ENCODE measurements at places on chromosomes 2 and 18.
A peak's percentile ranks its signal among the peaks of the same experiment; 100 is the strongest.

- peak; percentile 58 for DNase-seq
Observed at GRCh38 chr2:207474863-207475485, 54.8 kb upstream of the CREB1 start.

DNA sequence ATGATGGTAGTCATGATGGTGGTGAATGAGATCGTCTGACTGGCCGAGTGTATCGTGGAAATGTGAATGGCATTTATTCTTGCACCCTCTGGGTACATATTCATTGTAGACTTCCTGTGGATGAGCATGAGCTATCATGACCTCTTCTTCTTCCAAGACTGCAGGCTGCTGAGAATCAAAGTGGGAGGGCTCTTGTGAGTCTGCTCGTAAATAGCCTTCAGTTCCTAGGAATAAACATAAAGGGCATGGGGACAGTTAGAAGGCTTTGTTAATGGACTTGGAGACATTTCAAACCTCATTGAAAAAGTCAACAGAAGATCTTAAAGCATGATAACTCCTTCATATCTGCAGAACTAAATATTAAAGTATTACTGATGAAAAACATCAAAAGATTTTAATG is 14.9 kb downstream of the SLC39A6 start:
- DNase-seq: no peak

DNA sequence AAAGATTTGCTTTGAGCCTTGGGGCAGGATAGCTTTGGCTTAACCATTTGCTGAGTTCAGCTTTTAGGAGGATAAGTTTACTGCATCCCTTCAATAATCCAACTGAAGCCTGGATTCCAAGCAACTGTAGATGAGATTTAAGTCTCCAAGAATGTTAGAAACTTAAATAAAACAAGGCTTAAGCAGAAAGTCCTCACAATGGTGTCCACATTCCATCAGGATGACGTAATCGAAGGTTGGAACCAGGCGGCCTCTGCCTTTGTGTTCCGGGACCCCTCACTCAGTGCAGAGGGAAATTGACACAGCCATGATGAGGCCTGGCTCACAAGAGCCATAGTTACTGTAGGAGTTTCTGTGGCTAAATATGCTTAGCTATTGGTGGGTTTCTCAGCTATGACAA is 260.4 kb downstream of the LPIN1 start:
- no peak for DNase-seq

GRCh38 chr2:172878260-172878659 is 142.6 kb downstream of the RAPGEF4 start:
- DNase-seq: no peak

GRCh38 chr2:30655211-30655610 is 152.0 kb downstream of the CAPN13 start:
- DNase-seq: no peak

DNA sequence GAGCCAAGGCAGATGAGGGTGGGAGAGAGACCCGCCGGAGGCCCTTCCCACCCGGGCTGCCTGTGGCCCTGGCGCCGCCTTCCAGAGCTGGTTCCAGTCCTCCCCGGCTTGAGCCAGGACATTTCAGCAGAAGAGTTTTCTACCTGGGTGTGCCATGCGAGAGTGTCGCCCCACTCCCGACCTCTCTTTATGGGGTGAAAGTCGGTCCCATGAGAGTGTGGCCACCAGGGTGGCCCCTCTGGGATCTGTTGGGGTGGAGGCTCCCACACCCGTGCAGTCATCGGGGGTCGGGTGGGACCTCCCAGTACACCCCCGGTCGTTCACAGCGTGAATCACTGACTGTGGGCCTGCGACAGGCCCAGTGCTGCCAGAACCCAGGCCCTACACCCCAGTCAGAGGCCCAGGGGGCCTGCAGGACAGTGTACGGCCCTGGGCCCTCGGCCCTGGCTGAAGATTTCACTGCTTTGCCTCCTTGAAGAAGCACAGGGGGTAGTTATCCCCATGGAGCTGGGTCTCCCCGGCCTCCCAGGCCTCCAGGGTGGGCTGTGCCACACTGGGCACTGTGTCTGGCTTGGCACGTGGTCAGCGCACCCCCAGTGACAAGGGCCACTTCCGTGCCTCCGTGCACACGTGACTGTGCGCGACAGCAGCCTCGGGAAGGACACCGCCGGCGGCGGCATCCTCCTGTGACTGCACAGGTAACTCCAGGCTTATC is 5.9 kb downstream of the NFATC1 start:
- no peak for DNase-seq

DNA sequence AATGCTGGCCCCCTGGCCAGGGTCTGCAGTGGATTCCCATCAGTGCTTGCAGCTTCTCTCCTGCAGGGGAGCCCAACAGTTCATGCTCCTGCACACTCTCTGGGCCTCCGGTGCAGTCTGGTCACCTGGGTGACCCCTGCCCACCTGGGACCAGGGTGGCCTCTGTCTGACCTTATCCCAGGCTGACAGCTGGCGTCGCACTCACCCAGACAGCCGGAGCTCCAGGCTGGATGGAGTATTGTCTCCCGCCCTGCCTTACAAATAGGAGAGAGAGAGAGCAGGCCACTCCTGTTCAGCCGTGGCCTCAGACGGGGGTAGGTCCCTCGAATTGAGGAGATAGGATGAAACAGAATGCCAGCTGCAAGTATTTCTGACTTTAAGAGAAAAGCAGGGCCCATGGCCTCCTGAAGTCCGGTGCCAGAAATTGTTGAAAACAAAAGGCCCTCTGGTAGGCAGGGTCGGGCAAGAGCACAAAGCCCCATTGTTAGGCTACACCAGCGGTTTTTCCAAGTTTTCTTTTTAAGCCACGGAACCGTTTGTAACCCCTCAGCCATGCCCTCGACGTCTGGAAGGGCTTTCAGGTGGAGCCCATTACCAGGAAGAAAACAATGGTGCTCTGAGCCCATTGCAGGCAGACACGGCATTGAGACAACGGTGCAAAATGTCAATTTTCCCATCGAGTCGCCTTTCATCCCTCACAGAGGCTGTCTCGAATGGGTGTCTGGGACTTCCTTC is 258.4 kb downstream of the BCL11A start:
- DNase-seq: no peak

Data from stimulated activated CD8-positive, alpha-beta memory T cell treated with anti-CD3 and anti-CD28 coated beads, Interleukin-4, amount 100 ng/mL, for 48 hours (primary cell).